ENCODE measurements at places on chromosomes 11 and 22. TPM values are rescaled to one million over a fixed set of nuclear protein-coding genes. Genes with fewer than 3 reads are reported as not detected.

Gene GAL
- 0.20 TPM for total RNA-seq

Gene SCGB1C1
- not detected for total RNA-seq

Gene GTSE1
- total RNA-seq: 0.99 TPM

Gene FAT3
- under 0.01 TPM for total RNA-seq

Gene C22orf42
- not detected for total RNA-seq

Gene HBE1
- total RNA-seq: not detected

Gene IGLL1
- not detected for total RNA-seq

Gene KRTAP5-3
- not detected for total RNA-seq

Gene OR8B3
- not detected for total RNA-seq

Gene BACE1-AS
- 1.4 TPM for total RNA-seq

Gene RIN1
- 3.5 TPM for total RNA-seq

Gene FGF19
- total RNA-seq: not detected

Gene OR5A1
- not detected for total RNA-seq

Gene GPHA2
- total RNA-seq: not detected

Gene OR4A16
- not detected for total RNA-seq

Gene GAS2
- 0.87 TPM for total RNA-seq

Gene GLB1L2
- 0.22 TPM for total RNA-seq

Gene KRTAP5-1
- not detected for total RNA-seq
